ENCODE measurements at places on chromosomes 12 and 14.

GRCh38 chr12:101954676-101955075 is 77.3 kb downstream of the DRAM1 start:
- no peak for DNase-seq

- no peak for DNase-seq
Observed at GRCh38 chr14:74434294-74434693, 8.3 kb upstream of the SYNDIG1L start.

- peak; percentile 12 for DNase-seq
Observed at GRCh38 chr14:31205681-31206535, 1.7 kb downstream of the HECTD1 start.

DNA sequence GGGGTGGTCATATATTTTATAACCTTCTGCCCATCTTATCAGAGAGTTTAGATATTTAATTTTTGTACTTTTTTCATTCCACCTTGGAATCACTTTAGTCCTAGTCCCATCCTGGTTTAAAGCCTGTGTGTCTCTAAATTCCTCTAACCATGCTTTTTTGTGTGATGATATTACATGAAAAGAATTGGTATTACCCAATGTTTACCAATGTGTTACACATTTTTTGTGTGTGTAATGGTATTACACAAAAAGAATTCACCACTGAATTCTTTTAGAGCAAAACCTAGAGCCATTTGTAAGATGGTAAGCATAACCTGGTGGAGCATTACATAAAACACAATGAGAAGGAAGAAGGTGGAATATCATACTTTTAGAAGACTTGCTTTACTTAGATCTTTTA is 77.5 kb downstream of the FAR2 start:
- no peak for DNase-seq

GRCh38 chr14:72462056-72462455 is 431.8 kb downstream of the DPF3 start:
- DNase-seq: no peak

DNA sequence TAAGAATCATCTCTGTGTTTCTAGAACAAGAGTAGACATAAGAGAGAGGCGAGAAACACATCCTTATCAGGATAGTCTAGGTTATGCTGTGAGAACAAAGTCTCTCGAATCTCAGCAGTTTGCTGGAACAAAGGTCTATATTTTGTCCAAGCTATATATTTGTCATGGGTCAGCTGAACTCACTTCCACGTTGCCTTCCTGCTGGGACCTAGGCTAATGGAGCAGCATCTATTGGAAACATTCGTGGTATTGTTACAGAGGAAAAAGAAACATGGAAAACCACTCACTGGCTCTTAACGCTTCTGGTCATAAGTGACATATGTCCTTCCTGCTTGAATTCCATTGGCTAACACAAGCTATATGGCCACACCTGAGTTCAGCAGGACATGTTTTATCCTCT is 112.6 kb upstream of the DYRK2 start:
- no peak for DNase-seq

DNA sequence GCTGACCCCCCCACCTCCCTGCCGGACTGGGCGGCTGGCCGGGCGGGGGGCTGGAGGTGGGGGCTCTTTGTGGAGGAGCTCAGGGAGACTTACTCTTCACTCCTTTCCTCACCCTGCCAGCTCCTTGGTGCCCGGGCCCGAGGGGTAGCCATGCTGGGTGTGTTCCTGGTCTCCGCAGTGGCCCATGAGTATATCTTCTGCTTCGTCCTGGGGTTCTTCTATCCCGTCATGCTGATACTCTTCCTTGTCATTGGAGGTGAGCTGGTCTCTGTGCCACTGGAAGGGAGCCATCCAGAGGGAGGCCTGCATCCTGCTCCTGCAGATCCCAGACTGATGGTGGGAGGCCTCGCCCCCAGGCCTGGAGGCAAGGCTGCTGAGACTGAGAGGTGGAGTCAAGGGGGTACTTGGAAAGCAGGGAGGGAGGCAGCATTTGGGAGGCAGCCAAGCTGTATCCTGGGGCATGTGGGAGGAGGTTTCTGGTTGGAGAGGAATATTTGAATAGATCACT is 19.7 kb downstream of the SOAT2 start:
- no peak for DNase-seq

DNA sequence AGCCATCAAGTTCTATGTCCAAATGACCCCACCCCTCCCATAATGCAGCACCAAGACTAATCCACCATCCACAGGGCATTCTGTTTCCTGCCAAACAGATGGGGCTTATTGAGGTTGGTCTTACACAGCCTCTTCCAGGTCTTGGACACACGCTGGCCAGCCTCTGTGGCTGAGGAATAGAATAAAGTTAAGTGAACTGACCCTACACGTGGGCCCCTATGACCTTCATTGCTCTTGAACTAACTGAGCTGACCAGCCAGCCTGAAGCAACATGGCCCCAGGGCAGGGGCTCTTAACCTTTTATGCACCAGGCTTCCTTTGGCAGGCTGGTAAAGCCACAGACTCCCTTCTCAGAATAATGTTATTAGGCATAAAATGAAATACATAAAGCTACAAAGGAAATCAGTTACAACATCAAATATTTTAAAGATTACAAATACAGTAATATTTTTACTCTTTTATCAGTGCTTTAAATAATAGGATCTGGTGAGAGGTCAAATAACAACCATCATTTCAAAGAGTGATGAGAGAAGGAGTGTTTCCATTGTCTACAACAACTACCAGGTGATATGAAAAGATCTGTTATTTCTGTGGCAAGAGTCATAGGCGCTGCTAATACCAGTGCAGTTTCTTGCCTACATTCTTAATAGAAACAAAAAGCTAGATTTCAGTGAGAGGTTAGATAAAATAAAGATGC is 192.9 kb upstream of the NUDT4 start:
- DNase-seq: no peak

DNA sequence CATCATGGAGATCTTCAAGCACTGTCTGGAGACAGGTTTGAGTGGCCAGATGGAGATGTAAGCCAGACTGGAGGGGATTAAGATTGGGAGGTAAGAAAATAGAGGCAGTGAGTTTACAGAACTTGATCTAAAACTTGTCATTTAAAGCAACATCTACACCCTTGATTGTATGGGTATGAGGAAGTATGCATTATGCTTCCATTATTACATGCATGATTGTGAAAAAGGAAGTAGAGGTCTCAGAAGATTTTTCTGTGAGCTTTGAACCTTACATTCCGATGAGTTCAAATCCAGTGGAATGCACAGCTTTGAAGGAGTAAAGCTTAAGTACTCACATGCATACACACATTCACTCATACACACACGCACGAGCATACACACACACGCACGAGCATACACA is 550.8 kb downstream of the MED13L start:
- no peak for DNase-seq

- DNase-seq: no peak
Observed at GRCh38 chr12:66280561-66280960, 21.7 kb upstream of the HELB start.

- DNase-seq: peak; percentile 4
Observed at GRCh38 chr12:98090731-98091130, 424.7 kb upstream of the TMPO start.

DNA sequence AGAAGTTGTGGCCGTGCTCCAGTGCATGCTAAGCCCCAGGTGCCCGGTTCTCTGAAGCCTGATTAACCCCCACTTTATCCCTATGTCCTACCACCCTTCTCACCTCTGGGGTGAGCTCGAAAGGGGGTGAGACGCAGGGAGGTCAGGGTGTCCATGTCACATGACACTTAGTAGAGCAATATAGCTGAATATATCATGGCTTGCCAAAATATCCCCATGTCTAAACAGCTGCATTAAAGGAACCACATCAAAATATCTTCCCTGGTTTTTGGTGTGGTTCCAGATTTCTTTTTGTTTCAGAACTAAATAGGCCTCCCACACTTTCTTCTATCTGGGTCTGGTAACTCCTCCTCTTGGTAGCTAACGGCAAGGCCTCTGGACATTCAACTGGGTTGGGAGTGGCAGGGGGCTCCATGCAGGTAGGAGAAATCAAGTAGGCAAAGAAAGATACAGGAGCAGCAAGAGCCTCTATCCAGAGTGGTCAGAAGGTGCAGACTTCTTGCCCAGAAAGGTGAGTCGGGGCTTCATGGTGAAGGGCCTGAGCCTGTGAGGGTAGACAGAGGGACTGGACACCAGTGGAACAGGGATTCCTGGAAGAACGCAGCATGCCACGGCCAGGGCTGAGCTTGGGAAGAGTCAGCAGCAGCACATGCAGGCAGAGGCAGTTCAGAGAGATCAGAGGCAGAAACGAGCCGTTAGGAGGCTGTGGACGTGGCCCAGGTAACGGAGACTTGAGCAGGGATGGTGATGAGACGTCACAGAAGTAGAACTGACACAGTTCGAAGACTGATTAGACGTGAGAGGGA is 202.8 kb upstream of the DIO3 start:
- DNase-seq: no peak

DNA sequence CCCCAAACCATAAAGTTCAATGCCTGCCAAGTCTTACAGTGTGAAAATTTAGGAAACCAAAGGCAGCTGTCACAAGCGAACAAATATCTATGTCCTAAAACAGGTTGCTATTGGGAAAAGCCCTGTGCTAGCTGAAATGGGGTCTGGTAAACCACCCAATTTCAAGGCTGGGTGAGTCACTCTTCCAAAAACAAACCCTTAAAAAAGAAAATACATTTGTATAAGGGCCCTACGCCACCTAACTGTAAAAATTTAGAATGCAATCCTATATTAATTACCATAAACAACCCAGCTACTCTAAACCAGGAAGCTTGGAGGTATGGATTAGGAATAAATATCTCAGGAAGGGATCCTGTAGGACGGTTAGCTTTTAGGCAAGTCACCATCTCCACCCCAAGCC is 32.1 kb downstream of the PRMT8 start:
- DNase-seq: no peak

- DNase-seq: no peak
Observed at GRCh38 chr12:115683240-115683780, 594.2 kb downstream of the MED13L start.

DNA sequence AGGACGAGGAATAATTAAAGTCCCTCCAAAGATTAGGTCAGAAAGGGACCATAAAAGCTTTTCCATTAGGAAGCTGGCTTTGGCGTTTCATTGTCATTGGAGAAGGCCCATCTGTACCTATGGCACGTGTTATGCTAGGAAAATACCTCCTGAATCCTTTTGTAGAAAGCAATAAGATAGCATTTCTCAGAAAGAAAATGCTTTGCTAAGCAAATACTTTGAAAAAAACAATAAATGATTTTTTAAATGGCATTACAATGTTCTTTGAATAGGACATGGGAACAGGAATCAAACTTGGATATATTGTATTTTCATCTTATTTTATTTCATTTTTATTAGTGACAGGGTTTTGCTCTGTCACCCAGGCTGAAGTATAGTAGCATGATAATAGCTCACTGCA is 967.7 kb downstream of the NRXN3 start:
- DNase-seq: no peak

DNA sequence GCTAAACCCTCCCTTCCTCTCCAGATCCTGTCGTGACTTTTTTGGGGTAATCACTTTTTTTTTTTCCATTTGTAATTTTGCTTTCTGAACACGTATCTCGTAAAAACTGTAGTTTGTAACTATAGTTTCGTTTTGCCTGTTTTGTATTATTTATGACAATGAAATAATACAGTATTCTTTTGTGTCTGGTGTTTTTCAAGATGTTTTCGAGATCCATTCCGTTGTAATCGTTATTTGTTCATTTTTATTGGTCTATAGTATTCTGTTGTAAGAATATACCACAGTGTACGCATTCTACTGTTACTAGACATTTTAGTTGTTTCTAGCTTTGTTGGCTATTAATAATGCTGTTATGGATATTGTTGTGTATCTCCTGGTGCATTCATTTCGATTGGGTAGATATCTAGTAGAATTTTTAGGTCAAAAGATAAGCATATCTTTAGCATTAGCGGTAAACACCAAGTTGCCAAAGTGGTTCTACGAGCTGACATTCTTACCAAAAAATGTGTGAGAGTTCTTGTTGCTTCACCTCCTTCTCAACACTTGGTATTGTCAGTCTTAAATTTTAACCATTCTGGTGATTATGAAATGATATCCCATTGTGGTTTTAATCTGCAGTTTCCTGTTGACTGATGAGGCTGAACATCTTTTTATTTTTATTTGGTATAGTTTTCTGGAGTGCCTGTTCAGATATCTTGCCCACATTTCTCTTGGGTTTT is 92.3 kb upstream of the EVL start:
- no peak for DNase-seq

GRCh38 chr12:112907415-112908157 is 824 bp downstream of the OAS1 start:
- no peak for DNase-seq

DNA sequence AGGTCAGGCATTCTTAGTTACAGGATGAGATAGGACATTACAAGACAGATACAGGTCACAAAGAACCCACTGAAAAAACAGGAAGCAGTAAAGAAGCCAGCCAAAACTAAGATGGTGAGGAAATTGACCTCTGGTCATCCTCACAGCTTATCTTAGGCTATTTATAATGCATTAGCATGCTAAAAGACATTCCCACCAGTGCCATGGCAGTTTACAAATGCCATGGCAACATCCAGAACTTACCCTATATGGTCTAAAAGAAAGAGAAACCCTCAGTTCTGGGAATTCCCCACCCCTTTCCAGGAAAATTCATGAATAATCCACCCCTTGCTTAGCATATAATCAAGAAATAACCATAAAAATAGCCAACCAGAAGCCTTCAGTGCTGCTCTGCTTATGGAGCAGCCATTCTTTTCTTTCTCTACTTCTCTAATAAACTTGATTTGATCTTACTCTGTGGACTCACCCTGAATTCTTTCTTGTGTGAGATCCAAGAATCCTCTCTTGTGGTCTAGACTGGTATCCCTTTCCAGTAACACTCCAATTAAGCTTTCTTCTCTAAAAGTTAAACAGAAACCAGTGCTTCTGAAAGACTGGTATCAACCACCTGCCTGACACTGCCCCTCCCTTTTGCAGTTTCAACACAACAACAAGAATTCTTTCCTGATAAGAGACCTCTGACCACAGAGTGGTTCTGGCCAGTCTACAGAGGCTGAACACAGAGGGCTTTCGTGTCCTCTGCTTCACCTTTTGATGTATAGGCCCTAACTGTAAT is 86.9 kb downstream of the BCAT1 start:
- no peak for DNase-seq

DNA sequence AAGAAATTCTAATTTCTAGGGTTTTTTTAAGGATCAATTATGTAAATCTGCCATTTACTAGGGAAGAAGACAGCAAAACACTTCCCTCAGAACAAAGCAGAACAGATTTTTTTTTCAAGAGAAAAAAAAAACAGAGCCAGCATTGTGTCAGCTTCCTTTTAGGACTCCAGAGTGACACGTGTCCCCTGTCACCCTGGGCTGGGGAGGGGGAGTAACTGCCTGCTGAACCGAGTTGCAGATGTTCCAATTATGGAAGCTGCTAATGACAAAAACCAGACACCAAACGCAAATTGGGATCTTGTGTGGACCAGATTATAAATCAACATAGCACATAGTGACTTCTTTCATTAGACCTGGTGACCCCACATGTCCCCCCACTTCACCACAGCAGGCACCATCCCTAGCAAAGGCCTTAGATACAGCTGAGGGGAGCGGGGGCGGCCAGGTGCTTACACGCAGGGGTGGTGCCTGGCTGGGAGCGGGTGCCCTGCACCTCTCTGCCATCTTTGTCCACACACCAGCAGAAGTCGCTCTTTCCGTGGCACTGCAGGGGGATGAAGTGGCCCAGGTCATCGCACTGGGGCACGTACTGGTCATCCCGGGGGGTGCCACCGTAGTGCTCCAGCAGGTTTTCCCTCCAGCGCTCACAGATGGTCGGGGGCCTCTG is 25.4 kb downstream of the RTRAF start:
- no peak for DNase-seq

- no peak for DNase-seq
Observed at GRCh38 chr14:74979442-74980397, 23.0 kb upstream of the EIF2B2 start.

All from NCI-H2227 treated with DMSO at 0.1 percent for 48 hours (cell line).